CD4-positive, alpha-beta T cell (primary cell): ENCODE measurements at places on chromosomes 16 and 17. TPM values are rescaled to one million over a fixed set of nuclear protein-coding genes. Genes with fewer than 3 reads are reported as not detected.

The MT4 gene
- not detected for total RNA-seq

The IKZF3 gene
- total RNA-seq, result 39.7 TPM

The PRSS33 gene
- total RNA-seq, result not detected

GRCh38 chr16:57532266-57532625 lies 4.1 kb downstream of the CCDC102A start:
- DNase-seq, result no peak

DNA sequence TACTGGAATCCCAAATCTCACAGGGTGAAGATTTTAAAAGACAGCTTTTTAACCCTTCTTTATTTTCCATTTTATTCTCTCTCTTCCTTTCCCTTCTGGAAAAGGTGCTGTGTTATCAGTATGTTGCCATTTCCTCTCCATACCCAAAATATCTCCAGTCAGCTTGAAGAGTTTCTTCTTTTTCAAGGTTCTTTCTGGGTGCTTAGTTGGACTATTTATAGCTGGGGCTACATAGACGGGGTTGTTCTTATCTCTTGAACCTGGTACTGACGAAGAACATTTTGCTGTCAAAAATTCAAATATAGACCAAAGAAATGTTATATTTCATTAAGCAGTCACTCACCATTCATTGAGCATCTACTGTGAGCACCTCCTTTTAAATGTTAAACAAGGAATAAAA lies 48.6 kb downstream of the IST1 start:
- no peak for DNase-seq
